ENCODE measurements at places on chromosomes 2 and 18.
A peak's percentile ranks its signal among the peaks of the same experiment; 100 is the strongest.

- DNase-seq = no peak
Observed at GRCh38 chr2:126750506-126750905, 94.5 kb downstream of the GYPC start.

DNA sequence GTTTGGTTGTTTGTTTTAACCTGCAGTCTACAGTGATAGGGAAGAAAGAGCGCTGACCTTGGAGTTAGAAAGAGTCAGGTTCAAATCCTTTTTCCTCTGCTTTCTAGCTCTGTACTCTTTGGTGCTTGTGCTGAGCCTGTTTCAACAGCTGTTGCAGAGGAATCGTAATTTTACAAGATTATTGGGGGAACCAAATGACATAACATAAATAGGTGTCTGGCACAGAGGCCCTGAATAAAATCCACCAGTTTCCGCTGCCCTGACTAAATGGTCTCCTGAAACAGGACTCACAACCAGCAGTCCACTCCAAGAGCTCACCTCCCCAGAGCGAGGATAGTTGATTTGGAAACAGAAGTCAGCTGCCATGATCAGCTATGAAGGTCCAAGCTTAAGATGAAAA, 125.0 kb upstream of the CDC42EP3 start:
- DNase-seq = no peak

DNA sequence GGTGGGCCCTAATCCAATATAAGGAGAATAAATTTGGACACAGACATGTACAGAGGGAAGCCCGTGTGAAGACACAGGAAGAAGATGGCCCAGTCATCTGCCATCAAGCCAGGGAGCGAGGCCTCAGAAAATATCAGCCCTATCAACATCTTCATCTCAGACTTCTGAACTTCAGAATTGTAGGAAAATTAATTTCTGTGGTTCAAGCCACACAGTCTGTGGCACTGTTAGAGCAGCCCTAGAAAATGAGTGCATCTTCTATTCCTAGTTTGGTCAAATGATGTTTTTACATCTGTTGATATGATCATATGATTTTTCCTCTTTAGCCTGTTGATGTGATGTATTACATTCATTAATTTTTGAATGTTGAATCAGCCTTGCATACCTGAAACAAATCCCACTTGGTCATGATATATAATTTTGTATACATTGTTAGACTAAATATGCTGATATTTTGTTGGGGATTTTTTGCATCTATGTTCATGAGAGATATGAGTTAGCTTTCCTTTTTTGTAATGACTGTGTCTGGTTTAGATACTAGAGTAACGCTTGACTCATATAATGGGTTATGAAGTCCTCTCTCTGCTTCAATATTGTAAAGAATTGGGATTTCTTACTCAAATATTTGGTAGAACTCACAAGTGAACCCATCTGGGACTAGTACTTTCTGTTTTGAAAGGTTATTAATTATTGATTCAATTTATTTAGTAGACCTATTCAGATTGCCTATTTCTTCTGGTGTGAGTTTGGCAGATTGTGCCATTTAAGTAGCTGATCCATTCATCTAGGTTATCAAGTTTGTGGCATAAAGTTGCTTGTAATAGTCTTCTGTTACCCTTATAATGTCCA, 451.4 kb downstream of the EIPR1 start:
- no peak for DNase-seq

DNA sequence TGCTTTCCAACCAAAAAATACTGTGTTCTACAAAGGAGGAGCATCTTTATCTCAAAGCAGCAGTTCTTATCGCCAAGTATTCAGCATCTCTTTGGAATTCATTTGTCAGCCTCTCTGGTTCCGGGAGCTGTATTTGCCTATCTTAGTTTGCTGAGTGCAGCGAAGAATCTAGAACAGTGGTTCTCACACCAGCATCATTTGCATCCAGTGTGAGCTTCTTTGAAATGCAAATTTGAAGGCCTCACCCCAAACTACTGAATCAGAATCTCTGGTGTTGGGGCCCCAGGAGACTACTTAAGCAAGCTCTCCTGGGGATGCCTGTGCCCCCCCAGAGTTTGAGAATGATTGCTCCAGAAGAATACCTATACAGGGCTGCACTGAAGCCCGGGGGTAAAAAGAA, 1.5 kb upstream of the PTPN2 start:
- no peak for DNase-seq

- DNase-seq = peak; percentile 41
Observed at GRCh38 chr2:28594332-28595108, 98.7 kb downstream of the PLB1 start.

DNA sequence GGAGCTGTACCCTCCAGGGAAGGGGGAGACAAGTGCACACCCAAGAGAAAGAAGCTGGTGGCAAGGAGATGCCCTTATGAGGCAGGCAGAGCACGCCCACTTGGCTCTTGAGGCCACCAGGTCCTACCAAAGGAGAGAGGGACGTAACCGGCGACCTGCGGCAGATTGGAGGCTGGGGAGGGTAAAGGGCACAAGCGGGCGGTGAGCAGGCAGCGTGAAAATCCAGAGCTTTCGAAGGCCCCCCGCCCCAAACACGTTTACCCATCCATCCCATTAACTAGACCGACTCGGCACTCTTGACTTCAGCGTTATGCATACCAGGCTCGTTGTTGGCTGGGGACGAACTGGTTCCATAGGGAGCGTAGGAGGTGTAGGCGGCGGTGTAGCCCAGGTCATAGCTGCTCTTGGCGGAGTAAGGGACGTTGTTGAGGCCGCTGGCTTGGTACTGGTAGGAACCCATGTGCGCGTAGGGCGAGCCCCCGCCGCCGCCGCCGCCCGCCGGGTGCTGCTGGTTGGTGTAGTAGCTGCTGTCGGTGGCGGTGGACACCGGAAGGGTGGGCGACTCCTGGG, 794 bp downstream of the DLX2 start:
- DNase-seq = peak; percentile 78

DNA sequence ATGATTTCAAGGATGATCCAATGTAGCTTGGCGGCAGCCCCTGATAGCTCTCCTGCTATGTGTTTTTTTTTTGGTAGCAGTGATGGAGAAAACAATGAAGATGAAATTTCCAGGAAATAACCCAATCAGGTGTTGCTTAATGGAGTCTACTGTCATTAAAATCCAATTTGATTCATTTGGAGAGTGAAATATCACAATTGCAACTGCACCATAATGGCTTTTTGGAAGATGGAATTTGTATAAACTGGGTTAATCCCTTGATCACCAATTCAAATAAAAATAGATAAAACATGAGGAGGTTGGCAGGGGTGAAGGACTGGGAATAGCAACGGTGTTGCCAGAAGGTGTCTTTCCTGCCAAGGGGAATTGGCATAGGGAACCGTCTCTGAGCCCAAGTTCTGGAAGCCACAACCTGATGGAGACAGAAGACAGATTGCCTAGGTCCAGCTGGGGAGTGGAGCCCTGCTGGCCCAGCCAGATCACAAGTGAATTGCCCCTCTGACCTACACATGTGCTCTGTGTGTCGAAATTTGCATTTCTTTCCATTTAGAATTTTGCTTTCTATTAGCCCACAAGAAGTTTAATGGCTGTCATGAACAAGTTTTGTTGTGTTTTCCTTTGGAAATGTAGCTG, 170.3 kb upstream of the SPRED2 start:
- no peak for DNase-seq

- DNase-seq = no peak
Observed at GRCh38 chr18:57589161-57589560, 2.7 kb upstream of the FECH start.

DNA sequence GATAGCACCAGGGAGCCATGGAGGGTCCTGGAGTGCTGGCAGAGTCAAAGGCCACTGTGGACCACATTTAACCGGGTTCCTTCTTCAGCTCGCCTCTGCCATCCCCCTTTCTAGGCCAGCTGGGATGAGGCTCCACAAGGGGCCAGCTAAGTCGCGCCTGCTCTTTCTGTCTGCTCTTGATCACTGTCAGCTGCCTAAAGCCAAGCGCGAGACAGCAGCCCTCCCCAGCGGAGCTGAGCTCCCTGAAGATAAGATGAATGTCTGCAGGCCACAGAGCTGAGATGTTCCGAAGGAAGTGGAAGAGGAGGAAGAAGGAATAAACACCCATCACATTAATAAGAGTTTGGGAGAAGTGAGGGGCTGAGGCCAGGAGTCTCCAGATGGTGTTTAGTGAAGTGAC, 99.6 kb downstream of the CELF4 start:
- DNase-seq = no peak

DNA sequence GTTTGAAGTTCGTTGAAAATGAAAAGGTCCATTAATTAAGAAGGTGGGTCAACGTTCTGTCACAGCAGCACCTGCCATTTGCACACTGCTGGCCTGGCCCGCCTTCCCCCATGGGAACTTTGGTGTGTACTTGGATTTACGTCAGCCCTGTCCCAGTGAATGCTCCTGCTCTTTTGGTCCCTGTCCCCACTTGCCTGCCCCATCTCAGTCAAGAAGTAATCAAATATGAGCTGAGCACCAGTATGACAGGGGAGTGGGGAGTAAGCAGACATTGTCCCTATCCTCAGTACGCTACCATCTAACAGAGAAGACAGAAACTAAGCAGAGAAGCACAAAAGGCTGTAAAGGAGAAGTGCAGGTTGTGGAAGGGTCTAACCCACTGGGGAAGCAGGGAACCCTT, 65.1 kb downstream of the SLC4A3 start:
- no peak for DNase-seq

GRCh38 chr2:109210431-109211200, 81.6 kb downstream of the SH3RF3 start:
- no peak for DNase-seq

DNA sequence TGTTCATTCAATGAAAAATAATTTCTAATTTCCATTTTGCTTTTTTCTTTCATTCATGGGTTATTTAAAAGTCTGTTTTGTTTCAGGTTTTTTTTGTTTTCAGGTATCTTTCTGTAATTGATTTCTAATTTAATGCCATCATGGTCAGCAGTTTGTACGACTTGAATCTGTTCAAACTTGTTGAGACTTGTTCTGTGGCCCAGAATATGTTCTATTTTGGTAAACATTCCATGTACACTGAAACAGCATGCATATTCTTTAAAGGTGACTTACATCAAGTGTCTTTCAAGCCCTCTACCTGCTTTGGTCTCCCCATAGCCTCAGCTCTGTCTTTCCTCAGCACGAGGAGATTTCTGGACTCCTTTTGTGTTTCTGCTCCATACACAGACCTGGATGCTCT, 49.1 kb downstream of the CYP1B1 start:
- peak; percentile 13 for DNase-seq

- no peak for DNase-seq
Observed at GRCh38 chr2:120231974-120232635, 8.9 kb upstream of the TMEM185B start.

DNA sequence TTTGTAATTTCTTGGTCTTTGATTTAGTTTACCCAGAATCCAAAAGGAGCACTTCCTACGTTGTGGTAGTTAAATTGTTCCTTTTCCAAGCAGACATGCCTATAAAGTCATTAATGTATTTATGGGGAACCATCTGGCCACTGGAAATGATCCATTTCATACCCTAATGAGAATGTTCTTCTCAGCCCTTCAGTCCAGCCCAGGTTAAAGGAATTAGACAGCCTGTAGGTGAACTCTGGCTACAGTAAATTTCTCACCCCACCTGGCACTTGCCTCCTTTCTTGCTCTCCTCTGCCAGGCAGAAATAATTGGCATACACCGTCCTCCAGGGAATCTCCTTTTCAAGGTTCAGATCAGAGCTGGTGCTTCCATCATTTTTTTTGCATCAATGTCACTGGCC, 121.1 kb downstream of the SETBP1 start:
- DNase-seq = no peak

- DNase-seq = no peak
Observed at GRCh38 chr2:233799716-233800115, 21.6 kb downstream of the MROH2A start.

- DNase-seq = peak; percentile 9
Observed at GRCh38 chr2:43318791-43319190, 92.4 kb upstream of the ZFP36L2 start.

DNA sequence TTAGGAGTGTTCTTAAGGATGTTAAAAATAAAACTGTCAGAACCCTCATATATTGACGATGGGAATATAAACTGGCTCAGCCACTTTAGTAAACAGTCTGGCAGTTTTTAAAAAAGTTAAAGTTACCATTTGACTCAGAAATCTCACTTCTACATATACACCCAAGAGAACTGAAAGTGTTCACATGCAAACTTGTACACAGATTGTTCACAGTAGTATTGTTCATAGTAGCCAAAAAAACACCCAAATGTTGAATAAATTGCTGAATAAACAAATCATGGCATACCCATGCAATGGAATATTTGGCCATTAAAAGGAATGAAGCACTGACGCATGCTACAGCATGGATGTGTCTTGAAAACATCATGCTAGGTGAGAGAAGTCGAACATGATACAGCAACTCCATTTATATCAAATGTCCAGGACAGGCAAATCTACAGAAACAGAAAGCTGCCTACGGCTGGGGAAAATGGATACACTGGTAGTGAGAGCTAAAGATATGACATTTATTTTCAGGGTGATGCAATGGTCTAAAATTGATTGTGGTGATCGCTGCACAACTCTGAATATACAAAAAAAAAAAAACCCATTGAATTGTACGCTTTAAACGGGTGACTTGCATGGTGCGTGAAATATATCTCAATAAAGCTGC, 10.1 kb downstream of the RPL31 start:
- DNase-seq = no peak

DNA sequence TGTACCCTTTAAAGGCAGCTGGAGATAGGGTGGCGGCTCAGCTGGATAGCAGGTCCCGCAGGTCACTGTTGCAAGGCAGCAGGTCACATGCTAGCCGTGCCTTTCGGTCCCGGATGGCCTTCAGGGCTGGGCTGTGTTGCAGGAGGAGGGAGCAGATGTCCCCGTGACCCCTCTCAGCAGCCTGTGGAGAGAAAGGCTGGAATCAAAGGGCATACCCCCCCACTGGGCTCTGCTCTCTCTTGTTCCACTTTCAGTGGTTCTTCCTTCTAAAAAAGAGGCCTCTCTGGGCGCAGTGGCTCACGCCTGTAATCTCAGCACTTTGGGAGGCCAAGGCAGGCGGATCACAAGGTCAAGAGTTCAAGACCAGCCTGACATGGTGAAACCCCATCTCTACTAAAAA, 4.4 kb upstream of the ANKRD23 start:
- no peak for DNase-seq
